NCI-H1105 treated with DMSO at 0.1 percent for 48 hours (cell line): ENCODE measurements at places on chromosomes 2 and 18.
A peak's percentile ranks its signal among the peaks of the same experiment; 100 is the strongest.

DNA sequence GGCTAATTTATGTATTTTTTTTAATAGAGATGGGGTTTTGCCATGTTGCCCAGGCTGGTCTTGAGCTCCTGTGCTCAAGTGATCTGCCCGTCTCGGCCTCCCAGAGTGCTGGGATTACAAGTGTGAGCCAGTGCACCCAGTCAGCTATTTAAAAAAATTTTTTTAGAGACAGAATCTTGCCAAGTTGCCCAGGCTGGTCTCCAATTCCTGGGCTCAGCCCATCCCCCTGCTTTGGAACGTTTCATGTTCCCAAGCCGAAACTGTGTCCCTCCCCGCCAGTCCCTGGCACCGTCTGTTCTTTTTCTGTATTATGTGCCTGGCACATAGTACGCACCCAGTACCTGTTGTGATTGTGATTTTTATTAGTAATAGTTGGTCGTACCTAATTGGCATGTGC, 63.1 kb upstream of the MGAT5 start:
- DNase-seq, result no peak

- DNase-seq, result peak; percentile 15
Measured at GRCh38 chr18:11857177-11857887, 6.1 kb downstream of the CHMP1B start.

GRCh38 chr2:216987252-216987821, 127.5 kb upstream of the TNP1 start:
- no peak for DNase-seq

- DNase-seq, result no peak
Measured at GRCh38 chr18:35203067-35203466, 37.8 kb upstream of the ZNF397 start.
